ENCODE measurements at places on chromosomes 4 and X. TPM values are rescaled to one million over a fixed set of nuclear protein-coding genes. Genes with fewer than 3 reads are reported as not detected.

The RRAGB gene
- 4.3 TPM for total RNA-seq

The EOLA1 gene
- 29.4 TPM for total RNA-seq

The MID1IP1 gene
- total RNA-seq = 89.9 TPM

The ASMT gene
- 0.82 TPM for total RNA-seq

The HDAC8 gene
- 13.3 TPM for total RNA-seq

The MUC7 gene
- total RNA-seq = not detected

GRCh38 chr4:167885872-167886271 is 206.5 kb upstream of the ANXA10 start:
- DNase-seq = no peak

DNA sequence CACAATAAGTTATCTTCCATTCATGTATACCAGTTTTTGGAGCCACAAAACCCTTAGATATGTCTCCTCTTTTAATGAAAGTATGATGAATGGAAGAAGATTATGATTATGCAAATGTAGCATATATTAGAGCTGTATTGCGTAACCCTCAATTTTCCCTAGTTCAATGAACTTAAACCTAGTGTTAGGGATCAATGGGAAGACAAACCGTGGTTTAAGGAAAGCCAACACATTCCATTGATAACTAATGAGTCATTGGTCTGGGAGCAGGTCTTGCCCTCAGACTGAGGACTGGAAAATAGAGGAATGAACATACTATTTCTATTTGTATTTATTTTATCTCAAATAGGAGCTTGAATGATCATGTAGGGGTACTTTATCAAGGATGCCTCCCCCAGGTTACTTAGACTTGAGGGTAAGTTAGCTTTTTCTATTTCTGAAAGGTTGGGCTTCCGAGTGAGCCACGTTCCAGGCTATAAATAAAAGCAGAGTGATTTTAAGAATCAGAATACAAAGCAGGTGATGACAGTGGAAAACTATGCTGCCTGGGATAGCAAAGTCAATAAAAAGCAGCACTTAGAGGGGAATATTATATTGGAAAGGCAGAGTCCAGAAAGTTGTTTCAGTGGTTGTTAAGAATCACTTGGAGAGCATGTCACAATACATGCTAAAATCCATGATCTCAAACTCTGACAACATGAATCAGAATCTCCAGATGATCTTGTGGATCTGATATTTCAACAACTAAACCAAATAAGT is 356.0 kb downstream of the ADAM29 start:
- DNase-seq = no peak

DNA sequence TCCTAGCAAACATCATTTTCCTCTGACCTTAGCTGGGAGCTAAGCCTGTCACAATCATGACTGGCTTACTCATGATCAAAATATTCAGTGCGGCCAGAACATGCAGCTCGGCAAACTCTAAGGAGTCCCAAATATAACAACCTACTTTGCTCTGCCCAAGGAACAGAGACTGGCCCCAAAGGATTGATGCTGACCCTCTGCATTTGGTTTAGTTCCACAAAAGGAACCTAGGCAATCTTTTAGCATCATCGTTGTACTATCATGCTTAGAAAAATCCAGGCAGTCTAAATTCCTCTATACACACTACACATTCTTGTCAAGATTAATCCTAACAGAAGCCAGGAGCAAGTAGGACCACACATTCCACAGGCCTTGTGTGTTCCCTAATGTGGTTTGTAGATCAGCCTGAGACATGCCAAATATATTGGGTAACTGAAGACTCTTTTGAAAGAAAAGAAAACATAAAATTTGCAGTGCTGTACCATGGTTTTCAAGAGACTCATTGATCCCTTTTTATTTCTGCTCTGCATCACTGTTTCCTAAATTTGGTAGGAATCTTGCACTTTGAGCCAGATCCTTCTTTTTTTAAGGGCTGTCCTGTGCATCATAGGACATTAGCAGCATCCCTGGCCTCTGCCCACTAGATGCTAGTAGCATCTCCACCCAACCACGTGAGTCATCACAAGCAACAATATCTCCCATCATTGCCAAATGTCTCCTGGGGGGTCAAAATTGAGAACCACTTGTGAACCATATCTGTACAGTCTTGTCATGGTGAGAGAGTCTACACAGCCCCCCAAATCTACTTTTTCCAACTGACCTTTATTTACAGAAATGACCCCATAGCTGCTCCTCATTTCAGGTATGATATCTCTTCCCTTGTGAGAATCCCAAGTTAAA is 17.6 kb upstream of the CC2D2A start:
- DNase-seq = no peak

DNA sequence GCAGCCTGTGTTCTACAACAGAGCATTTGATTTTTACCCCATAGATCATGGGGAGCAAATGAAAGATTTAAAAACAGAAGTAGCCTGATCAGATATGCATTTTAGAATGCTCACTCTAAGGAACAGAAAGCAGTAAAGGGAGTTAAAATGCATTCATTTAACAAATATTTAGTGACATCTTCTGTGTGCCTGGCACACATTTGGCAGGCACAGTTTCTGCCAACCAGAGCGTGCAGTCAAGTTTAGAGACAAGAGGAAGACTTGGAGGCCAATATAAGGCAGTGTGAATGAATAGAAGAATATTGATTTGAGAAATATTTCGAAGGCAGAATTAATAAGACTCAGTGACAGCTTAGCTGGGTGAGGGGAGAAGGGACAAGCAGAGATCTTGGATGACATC is 210.1 kb downstream of the KDR start:
- DNase-seq = no peak

DNA sequence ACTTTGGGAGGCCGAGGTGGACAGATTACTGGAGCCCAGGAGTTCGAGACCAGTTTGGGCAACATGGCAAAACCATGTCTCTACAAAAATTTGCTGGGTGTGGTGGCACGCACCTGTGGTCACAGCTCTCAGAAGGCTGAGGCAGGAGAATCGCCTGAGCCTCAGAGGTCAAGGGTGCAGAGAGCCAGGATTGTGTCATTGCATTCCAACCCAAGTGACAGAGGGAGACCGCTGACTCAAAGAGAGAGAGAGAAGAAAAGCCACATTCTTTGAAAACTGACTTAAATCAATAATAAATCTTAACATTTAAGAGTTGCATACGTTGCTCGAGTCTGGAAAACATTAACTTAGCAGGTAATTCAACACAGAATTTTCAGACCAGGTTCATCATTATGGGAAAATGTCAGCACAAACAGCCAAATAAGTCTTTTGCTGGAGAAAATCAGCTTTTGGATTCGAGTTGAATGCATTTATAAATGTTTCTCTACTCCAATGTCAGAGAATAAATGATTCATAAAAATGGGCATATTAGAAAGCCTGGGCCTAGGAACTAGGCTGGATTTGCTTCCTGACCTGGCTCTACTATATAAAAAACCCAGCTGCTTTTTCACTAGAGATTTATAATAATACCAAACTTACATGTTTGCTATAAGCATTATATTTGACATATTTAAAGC is 68.3 kb upstream of the RBPJ start:
- peak; percentile 38 for DNase-seq

GRCh38 chrX:135649561-135649960 is 63.9 kb upstream of the CT45A1 start:
- no peak for DNase-seq

GRCh38 chr4:164304861-164305260 is 449.1 kb upstream of the SMIM31 start:
- DNase-seq = no peak

- no peak for DNase-seq
Observed at GRCh38 chrX:47245156-47245555, 12.3 kb downstream of the USP11 start.

All from activated CD4-positive, alpha-beta T cell treated with anti-CD3 and anti-CD28 coated beads for 36 hours (primary cell).